ENCODE measurements at places on chromosomes 4 and X.
A peak's percentile ranks its signal among the peaks of the same experiment; 100 is the strongest.

GRCh38 chrX:153644356-153645125, 2.5 kb upstream of the DUSP9 start:
- no peak for DNase-seq

DNA sequence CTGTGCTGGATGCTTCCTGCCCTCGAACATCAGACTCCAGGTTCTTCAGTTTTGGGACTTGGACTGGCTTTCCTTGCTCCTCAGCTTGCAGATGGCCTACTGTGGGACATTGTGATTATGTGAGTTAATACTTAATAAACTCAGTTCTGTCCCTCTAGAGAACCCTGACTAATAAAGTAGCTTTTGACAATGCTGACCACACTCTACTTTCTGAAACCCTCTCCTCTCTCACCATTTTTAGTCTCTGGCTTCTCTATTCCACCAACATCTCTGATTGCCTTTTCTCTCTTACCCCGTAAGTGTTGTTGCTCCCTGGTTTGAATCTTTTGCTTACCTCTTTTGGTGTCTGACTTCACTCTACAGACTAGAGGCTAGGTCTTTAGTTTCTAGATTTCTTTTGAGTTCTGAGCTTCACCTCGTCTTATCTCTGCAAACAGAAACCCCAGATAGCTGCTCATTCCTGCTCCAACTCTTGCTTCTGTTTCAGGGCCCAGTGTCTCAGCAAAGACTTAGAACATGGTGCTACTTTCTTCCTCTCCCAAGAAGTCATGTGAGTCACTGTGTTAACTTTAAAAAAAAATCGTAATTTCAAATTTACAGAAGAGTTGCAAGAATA, 11.4 kb downstream of the TMSB4X start:
- DNase-seq: no peak

- no peak for DNase-seq
These were observed 15.2 kb downstream of the RUFY3 start for GRCh38 chr4:70737006-70737405.

DNA sequence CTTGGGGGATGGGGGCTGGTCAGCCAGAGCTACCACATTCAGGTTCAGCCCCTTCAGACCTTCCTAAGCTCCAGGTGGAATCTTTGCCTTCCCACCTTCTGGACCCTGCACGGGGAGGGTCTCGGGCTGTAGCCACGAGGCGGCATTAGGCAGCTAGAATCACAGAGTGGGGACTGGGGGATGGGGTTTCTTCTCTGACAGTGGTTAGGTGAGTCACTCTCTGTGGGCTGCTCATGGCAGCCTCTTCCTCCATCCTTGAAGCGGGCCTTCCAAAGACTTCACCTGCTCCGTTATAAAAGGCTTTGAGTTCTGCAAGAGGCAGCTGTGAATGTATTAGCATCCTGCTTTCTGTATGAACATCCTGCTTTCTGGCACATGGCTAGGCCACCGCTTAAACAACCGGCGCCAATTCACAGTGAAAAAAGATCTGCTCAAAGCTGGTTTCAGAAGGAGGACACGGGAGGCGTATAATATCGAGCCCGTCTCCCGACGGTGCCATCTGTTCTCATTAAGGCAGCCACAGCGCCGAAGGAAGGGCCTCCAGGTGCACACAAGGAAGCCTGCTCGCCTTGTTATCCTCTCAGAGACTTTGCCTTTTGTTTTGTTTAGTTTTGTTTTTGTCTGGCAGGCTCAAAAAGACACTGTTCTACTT, 74.3 kb upstream of the IGFBP7 start:
- no peak for DNase-seq

- DNase-seq: no peak
These were observed 1023.0 kb upstream of the GRID2 start for GRCh38 chr4:91280551-91281290.

DNA sequence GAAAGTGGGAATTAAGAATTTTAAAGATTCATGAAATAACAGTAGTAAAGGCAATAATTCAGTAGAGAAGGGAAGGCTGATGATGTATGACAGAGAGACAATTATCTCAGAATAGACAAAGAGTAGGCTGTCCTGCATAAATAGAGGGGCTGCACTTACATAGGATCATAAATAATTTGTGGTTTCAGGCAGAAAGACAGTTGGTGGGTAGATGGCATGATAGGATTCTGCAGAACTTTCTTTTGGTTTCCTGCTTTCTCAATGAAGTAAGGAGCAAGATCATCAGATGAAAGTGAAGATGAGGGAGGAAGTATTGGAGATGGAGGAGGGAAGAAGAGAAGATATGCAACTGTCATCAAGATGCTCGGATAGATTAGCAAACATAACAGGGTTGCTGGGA, 604.9 kb upstream of the ZFP42 start:
- no peak for DNase-seq

- no peak for DNase-seq
These were observed 56.1 kb downstream of the KDR start for GRCh38 chr4:55069248-55069647.

- DNase-seq: no peak
These were observed 241.4 kb upstream of the GALNT7 start for GRCh38 chr4:172927096-172927814.

GRCh38 chr4:11456401-11456800, 27.7 kb upstream of the HS3ST1 start:
- DNase-seq: no peak

DNA sequence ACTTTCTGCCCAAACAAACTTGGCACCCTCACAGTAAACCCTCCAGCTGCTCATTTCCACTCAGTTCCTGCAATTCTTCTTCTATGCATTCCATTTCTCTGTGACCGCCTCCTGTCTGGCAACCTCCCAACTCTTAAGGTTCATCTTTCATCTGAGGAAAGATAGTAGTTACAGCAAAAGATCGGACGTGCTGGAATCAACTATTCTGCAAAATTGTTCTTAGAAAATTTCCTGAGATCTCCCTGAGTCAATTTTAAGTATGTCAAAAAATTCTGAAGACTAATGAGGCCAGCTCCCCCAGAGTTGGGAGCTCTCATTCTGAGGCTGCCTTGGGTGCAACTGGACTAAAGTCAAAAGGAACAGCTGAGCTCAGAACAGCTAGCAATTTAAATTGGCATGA, 1026.0 kb downstream of the ADGRL3 start:
- DNase-seq: no peak

DNA sequence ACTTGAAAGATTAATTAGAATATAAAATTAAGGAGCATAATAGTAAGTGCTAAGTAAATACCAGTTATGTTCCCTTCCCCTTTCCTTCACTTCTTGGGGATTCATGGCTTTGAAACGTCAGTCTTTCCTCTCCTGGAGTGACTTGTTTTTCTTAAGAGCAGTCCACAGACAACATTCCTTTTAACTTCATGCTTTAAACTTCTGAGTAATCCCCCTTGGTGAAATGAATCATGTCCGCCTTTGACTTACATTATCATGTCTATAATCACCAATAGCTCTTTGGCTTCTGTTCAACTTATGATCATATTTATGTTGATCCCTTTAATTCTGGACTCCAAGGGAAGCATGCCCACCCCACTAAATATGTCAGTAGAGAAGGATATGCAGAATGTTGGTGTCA, 1012.1 kb upstream of the SLIT2 start:
- DNase-seq: no peak

DNA sequence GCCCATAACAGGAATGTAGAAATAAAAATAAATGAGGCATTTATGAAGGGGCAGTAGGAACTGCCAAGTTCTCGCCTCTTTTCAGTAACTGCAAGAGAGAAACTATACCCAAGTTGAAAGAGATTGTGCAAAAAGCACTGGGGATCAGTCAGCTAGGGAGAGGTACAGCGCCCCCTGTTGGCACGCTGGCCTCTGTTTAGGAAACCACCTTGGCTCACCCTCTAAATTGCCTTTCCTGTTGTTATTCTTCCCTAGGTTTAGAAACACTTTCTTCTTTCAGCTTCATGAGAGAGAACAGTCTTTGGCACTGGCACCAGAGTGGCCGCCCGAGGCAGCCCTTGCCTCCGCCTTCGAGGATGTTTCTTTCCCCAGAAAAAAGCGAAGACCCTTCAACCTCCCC, 348.5 kb downstream of the MID1IP1 start:
- DNase-seq: no peak

- DNase-seq: no peak
These were observed 15.7 kb downstream of the SUPT20HL2 start for GRCh38 chrX:24298191-24298590.

- DNase-seq: no peak
These were observed 54.7 kb downstream of the RHOXF2B start for GRCh38 chrX:120022763-120023162.

GRCh38 chr4:88897180-88897579, 159.8 kb downstream of the FAM13A start:
- DNase-seq: no peak

- no peak for DNase-seq
These were observed 287.2 kb downstream of the OPHN1 start for GRCh38 chrX:68146054-68146453.

GRCh38 chr4:152677117-152677516, 2.7 kb downstream of the TMEM154 start:
- DNase-seq: no peak

DNA sequence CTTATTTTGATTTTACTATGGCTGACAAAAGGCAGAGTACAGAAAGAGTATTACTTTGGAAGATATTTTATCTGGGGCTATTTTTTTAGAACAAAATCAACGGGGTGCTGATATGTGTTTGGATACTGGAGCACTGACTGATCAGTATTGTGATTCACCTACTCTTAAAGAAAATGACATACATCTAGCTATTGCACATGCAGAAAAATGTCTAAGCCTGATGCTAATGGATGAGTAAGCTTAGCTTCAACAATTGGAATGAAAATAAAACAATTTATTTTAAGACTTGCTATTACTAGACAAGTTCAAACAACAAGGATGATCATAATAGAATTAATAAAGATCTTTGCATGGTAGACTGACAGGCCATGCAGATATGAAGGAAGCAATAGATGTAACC, 262.0 kb downstream of the PPP1R2C start:
- no peak for DNase-seq

- no peak for DNase-seq
These were observed 1.9 kb downstream of the DMP1 start for GRCh38 chr4:87651941-87652340.

DNA sequence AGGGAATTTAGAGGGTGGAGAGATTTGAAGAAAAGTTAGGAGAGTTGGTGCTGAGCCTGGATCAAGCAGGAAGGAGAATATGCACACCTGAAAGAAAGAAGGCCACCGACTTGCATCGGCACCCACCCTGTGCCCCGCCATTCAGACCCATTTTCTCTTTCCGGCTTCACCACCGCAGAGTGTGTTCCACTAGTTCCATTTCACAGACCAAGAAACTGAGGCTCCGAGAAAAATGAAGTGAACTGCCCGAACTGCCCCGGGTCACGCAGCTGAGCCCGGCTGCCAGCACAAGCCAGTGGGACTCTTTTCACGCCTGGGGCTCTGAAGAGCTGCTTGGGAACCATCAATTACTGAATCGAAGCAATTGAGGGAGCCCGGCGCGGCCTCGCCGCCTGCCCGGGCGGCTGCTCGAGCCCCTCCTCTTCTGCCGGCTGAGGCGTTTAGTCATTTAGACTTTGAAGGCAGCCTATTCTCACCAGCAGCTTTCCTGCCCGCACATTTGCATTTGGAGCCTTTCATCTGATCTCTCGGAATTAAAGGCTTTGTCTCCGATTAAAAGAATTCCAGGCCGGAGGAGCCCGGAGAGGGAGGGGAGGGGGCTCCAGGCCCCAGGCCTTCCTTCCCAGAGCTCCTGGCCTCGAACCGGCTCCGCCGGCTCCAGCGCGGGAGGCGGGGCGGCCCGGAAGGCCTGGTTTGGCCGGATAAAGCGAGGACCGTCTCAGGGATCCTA, 140.2 kb upstream of the PJA1 start:
- DNase-seq: no peak

DNA sequence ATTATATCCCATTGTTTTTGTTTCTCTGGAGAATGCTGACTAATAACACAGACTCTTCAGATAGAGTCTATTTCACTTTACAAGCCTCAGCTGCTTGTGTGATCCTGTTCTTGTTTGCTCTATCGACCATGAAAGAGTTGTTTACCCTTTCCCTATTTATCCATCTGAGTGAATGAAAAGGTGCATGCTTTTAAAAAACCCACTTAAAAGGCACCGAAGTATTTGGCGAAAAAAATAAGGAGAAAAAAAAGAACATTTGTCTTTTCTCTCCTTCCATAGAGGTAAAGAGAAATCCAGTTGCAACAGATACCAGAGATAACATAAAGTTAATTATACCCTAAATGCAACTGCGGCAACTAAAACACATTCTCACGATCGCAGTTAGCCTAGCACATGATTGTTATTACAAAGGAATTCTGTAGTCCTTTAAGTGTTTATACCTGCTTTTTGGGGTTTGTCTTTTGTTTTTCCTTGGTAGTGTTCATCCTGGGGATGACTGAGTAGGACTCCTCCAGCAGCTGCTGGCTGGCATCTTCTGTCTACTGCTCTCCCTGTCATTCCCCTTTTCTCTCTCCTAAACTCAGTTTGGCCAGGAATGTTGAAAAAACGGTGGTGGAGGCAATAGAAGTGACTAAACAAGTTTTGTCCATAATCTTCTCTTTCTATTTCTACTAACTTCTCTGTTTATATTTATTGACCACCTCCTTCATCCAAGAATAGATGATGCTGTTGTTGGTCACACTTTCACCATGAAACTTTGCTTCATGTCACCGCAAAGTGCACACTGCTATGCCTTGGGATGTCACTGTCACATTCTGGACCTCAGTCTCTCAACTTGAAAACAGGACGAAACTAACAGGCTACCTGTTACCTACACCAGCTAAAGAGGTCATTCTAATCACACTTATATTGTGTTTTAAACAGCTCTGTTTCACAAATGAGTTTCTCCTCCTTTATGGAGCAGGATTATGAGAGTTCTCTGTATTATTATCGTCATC, 41.9 kb upstream of the FRAS1 start:
- DNase-seq: peak; percentile 6

DNA sequence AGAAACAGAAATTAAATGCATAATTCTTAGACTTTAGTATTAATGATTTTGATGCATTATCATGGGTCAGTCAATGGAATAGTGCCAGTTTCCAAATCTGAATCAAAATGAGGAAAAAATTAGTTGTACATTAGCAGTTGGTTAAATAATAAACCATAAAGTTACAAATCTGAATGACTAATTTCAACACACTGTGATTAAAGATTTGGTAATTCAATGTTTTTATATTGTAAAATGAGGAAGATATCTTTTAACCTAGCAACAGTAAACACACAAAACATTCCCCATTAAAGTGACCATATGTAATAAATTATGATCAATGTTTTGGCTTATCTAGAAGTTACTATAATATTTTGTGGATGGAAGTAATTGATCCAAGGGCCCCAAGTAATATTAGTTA, 1.6 kb downstream of the FBXO8 start:
- no peak for DNase-seq

GRCh38 chr4:74284053-74284452, 24.2 kb upstream of the EPGN start:
- no peak for DNase-seq

DNA sequence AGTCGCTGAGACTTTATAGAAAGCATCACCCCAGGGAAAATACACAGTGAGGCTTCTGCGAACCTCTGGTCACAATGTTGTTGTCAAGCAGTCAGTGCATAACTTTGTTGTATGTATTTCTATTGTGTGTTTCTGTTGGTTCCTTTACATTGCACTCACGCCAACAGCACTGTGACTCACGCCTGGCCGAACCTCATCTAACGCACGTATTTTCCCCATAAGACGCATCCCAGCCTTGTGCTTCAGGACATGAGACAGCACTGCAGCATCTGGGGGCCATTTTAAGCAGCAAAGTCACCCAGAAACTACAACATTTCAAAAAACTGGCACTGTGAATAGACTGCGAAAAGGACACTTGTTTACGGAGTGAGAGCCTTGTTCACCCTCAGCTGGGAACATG, 30.6 kb downstream of the TBL1X start:
- DNase-seq: no peak

Data from NCI-H1417 treated with DMSO at 0.1 percent for 48 hours (cell line).